ENCODE measurements at places on chromosomes 3 and 15. TPM values are rescaled to one million over a fixed set of nuclear protein-coding genes. Genes with fewer than 3 reads are reported as not detected.

DNA sequence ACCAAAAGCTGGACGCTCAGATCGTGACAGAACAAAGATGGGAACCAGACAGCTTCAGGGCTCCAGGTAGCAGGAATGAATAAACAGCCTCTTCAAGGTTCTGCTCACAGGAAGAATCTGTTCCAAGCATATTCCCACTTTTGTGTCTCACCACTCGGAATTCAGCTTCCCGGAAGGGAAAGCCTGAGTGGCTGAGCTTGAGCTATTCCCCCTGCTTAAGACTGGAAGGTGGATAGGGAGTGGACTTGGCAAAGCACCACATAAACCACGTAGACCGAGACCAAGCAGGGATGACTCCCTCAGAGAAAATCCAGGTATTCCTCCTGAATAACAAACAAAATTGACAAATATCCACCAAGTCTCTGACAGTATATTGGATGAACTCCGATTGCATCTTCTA lies 180.2 kb upstream of the NR2F2 start:
- DNase-seq: no peak
- peaks cover 6% of the 10 kb centered on the region for H3K27me3 ChIP-seq
- H3K4me3 ChIP-seq: no peak overlapping the region

DNA sequence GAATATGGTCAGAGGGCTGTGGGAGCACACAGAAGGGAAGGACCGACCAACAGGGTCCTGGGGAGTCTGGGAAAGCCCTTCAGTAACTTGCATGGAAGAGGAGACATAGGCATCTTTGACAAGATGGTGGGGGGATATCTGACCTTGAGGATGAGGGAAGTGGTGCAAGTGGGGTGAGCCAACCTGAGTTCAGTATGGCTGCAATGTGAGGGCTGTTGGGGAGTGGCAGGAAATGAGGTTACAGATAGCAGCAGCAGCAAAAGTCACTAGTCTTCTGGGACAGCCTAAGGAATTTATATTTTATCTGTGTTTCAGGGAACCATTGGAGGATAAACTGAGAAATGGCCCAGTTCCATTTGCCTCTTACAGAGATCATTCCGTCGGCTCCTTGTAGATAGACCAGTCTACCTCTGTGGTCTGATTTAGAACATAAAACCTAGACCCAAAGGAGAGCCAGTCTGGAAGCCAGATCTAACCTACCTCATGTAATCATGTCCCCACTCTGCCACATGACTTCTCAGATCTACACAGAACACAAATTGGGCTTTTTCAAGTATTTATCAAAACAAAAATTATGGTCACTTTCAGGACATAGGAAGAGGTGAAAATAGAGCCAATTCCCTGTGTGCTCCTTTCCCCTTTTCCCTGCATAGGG lies 75.6 kb downstream of the ST6GAL1 start:
- DNase-seq: no peak
- H3K4me3 ChIP-seq: no peak overlapping the region
- no peaks in the 10 kb centered on the region for H3K36me3 ChIP-seq
- peaks cover 3% of the 10 kb centered on the region for H3K27me3 ChIP-seq

- no peak overlapping the region for H3K4me3 ChIP-seq
- peaks cover 48% of the 10 kb centered on the region for H3K4me1 ChIP-seq
- DNase-seq: no peak
- H3K27me3 ChIP-seq: peaks cover 2% of the 10 kb centered on the region
- H3K27ac ChIP-seq: no peak overlapping the region
Observed at GRCh38 chr3:15823092-15823491, 25.3 kb upstream of the ANKRD28 start.

The SUSD5 gene
- 0.43 TPM for total RNA-seq

GRCh38 chr3:43733459-43734384 lies 43.0 kb downstream of the ABHD5 start:
- peak; percentile 73 for DNase-seq
- H3K4me1 ChIP-seq: peaks cover 61% of the 10 kb centered on the region
- H3K36me3 ChIP-seq: no peaks in the 10 kb centered on the region
- H3K4me3 ChIP-seq: peak overlapping the region; percentile 44
- peak overlapping the region; percentile 55 for H3K27ac ChIP-seq

The CDHR4 gene
- total RNA-seq: 0.19 TPM

DNA sequence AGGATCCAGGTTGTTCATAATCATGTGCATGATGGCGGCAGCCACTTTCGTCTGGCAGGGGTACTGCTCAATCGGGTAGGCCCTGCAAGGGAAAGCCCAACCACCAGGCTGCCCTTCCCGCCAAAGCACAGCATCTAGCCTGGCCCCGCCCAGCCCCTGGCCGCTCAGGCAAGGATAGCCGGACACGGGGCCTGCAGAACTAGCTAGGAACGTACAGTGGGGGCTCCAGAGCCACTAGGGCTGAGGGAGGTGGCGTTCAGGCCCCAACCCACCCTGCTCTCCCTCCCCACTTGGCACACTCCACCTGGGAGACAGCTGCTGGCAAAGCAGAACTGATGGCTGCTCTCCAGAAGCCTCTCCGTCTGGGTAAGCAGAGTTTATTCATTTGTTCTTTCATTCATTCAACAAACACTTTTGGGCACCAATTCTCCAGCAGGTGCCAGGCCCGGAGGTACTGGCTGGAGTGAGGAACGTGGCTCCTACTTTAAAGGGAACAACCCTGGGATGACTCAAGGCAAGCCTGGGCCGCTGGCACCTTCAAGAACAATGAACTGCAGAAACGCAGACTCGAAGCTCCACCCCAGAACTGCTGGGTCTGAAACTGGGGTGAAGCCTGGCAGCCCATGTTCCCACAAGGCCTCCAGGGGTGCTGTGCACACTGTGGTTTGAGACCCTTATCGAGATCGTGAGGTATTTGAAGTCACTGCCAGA lies 7.8 kb downstream of the UROC1 start:
- H3K4me1 ChIP-seq: peaks cover 8% of the 10 kb centered on the region
- peaks cover 13% of the 10 kb centered on the region for H3K27me3 ChIP-seq
- H3K4me3 ChIP-seq: no peak overlapping the region

DNA sequence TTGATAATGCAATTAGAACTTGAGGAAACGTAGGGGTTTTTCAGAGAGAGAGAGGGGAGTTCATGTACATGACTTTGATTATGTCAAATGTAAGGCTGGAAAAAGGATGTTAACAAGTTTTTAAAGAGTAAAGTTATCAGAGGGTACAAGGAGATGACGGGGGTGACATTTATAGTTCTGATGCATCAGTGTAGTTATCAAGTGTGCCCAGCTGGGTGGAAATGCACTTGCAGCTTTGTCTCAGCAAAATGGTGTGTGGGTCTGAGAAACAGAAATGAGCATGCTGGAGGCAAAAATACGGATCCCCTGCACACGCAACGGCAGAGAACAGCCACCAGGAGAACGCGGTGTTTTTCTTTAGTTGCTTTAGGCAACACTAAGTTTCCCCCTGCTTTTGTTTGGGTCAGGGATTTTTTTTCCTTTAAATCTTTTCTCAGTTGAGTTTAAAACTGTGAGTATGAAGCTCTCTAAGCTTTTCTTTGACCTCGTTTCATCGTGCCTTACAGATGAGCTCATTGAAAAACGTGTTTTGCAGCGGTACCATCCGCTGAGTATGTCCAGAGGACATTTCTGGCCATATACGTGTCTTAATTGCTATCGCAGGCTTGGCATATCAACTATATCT lies 205.4 kb downstream of the PDZRN3 start:
- peak overlapping the region; percentile 93 for H3K27ac ChIP-seq
- peak overlapping the region; percentile 85 for H3K4me3 ChIP-seq
- DNase-seq: peak; percentile 90
- peaks cover 7% of the 10 kb centered on the region for H3K36me3 ChIP-seq
- H3K27me3 ChIP-seq: no peaks in the 10 kb centered on the region

The DPPA4 gene
- total RNA-seq: not detected

GRCh38 chr3:11547498-11547897 lies 96.2 kb downstream of the VGLL4 start:
- peaks cover 40% of the 10 kb centered on the region for H3K36me3 ChIP-seq
- DNase-seq: no peak
- no peak overlapping the region for H3K27ac ChIP-seq

The ISLR2 gene
- total RNA-seq: not detected

The RRP9 gene
- 33.5 TPM for total RNA-seq

The CKMT1A gene
- not detected for total RNA-seq

The CERS3 gene
- total RNA-seq: not detected

GRCh38 chr15:47812470-47812999 lies 95.2 kb downstream of the SEMA6D start:
- peaks cover 15% of the 10 kb centered on the region for H3K4me1 ChIP-seq
- no peaks in the 10 kb centered on the region for H3K36me3 ChIP-seq
- H3K4me3 ChIP-seq: no peak overlapping the region
- no peak for DNase-seq

The DPPA2 gene
- not detected for total RNA-seq

The ZNF80 gene
- total RNA-seq: not detected
